DMS153 (cell line): ENCODE measurements at places on chromosomes 16 and 17.

DNA sequence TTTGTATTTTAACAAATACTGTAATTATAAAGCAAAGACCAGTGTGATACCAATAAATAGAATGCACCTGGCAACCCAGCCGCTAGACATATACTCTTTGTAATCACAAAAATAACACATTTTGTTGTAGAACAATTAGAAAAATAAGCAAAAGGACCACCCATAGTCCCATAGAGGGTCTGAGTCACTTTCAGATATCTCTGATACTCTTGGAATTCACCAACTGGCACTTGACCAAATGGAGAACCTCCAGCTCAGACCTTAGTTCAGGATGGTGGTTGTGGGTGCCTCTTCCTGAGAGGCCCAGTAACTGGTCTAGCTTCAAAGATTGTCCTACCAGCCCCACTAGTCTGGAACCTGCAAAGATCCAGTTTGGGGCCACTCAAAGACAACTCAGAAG lies 789 bp upstream of the TERF2 start:
- DNase-seq, result no peak

GRCh38 chr16:62283-62967 lies 8.8 kb downstream of the SNRNP25 start:
- no peak for DNase-seq

DNA sequence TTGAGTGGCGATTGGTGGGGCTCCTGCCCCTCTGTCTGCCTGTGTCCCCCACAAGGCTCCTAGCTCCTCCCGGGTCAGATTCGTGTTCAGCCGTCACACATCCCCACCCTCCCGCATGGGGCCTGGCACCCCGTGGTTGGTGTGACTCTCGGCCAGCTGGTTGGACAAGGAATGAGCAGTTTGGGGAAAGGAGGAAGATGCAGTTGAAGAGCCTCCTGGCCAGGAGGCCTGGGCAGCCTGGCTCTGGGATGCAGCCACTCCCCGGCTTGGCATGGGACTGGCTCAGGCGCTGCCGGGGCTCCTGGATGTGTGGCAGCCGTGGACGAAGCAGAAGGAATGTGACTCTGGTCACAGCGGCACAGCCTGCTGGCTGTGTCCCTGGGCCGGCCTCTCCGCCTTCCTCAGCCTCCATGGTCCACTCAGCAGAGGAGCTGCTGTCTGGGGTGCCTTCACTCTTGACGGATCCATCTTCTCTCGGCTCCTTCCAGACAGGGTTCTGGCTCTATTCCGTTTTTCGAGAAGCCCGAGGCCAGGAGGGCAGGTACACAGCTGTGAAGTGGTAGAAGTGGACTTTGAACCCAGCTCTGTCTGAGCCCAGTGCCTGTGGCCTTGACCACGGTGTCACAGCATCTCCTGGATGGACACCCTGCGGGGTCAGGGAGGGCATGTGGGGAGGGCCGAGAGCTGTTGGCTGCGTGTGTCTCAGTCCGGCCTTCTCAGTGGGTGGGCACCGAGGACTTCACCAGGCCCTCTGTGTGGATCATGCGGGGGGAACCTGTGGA lies 2.1 kb downstream of the TRAF7 start:
- DNase-seq, result no peak

DNA sequence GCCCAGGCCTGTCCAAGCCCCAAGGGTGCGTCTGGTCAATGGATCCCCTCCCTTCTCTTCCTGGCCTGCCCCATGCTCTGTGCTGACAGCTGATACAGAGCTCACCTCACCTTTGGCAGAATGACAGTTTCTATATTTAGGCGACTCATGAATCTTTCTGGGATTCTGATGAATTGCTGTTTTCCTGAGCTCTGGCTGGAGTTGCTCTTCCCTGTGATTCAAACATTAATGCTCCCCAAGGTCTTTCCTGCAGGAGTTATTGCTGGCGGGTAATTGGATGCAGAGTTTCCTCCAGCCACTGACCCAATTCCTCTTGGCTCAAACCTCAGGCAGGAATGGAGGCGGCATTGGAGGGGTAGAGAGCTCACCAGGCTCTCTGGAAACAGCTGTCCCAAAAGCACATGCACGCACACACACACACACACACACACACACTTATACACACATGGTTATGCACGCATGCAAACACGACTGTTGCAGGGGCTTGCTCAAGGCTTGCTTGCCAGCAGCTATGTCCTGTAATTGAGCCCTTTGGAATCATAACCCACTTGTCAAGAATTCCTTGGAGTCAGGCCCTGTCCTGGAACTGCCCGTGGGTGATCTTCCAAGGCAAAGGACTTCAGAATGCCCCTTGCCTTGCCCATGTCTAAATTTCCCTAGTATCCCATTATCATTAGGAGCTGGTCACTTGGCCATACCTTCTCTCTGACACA lies 128.8 kb downstream of the ASIC2 start:
- no peak for DNase-seq

GRCh38 chr16:19128454-19129200 lies 14.9 kb downstream of the ITPRIPL2 start:
- DNase-seq, result no peak

GRCh38 chr16:85969159-85969558 lies 70.2 kb downstream of the IRF8 start:
- DNase-seq, result no peak

DNA sequence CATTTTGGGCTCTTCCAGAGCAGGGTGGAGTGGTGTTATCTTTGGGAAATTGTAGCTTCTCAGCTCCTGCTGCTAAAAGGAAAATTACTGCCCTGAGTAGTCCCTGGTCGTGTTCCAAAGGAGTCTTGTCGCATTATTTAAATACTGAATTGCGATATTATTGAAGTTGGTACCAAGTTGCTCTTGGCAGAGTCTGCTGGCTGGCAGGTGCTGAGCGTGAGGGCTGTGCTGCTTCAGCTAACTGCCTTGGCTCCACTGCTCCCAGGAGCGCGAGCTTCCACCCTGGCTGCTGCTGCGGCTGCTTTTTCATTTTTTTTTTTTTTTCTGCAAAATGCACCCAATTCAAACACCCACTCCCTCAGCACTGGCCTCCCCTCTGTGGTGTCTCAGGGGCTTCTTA lies 289.8 kb downstream of the MAF start:
- no peak for DNase-seq

DNA sequence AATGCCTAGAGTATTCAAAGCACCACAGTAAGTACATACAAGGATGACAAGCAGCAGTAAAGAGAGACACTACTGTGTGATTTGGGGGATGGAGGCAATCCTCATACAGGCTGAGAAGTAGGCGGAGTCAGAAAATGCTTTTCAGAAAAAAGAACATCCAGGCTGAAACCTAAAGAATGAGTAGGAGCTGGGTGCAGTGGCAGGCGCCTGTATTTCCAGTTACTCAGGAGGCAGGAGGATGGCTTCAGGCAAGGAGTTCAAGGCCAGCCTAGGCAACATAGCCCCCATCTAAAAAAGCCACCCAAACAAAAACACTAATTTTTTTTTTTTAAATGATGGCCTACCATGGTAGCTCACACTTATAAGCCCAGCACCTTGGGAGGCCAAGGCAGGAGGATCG lies 10.3 kb downstream of the KANSL1 start:
- DNase-seq, result no peak

GRCh38 chr16:81140930-81141780 lies 45.0 kb upstream of the GCSH start:
- DNase-seq, result no peak

GRCh38 chr16:20866145-20866772 lies 33.9 kb downstream of the DCUN1D3 start:
- no peak for DNase-seq

DNA sequence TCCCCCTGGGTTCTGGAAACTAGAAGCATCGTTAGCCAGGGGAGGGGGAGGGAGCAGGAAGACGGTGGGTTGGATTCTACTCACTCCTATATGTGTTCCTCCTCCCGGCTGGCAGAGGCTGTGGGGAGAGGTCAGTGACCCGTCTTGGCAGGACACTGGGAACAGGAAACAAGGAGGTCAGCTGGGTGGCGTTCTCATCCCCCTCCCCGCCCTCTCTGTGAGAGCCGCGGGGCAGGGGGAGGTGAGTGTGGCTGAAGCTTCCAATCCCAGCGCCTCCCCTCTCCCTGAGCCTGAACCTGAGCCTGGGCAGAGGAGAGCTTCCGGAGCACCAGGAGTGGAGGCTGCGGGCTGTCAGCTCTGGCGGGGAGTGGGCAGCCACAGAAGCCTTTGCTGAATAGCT lies 12.5 kb downstream of the GPRC5C start:
- DNase-seq, result no peak

GRCh38 chr16:2404099-2404498 lies 25.1 kb upstream of the CCNF start:
- DNase-seq, result no peak

GRCh38 chr17:53525590-53525989 lies 297.1 kb upstream of the KIF2B start:
- no peak for DNase-seq

DNA sequence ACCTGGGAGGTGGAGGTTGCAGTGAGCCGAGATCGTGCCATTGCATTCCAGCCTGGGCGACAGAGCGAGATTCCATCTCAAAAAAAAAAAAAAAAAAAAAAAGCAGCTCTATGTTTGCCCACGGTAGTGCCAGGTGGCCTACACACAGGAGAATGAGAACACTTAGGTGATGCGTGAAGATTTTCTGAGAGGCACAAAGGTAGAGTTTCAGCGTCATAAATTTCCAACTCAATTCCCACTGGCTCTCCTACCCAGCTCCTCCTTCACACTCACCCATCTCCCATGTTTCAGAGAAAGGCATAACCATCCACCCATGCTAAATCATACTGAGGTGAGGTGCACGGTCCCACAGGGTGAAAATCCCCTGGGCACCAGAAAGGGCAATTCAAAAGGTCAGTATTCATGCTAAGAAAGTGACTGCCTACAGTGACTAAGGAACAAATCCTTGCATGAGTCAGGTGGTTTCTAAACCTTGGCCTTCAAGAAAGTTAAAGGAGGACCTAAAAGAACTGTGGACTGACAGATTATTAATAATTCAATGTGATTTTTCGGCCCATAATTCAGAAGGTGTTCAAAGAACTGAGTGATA lies 4.8 kb downstream of the DCAKD start:
- DNase-seq, result no peak

DNA sequence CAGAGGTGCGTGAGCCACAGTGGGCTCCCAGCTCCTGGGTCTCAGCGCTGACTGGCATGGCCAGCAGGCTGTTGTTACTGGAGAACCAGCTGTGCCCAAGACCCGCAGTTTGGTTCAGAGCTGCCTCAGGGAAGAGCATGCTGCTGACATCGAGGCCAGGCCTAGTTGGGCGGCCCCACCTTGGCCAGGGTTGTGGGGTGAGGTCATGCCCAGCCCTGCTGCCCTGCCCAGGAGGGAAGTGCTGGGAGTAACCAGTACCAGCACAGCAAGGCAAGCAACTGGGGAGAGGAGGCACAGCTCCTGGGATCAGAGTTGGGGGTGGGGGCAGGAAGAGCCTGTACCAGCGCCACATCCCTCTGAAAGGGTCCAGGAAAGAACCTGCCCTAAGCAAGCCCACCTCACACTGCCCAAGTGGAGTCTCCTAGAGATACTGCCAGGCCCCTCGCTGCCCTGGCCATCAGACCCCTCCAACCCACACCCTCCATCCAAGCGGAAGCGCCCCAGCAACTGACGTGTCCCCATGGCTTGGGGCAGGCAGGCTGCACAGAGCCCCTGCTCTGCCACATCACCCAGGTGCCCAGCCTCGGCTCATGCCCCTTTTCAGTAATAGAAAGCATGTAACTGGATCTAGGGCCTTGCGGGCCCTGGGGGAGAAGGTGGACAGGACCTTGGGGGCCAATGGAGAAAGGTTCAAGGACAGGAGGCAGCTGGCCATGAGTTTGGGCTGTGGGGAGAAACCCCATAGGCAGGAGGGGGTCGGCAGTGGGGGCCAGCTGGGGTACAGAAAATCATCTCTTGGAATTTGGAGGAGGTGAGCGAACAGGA lies 990 bp downstream of the DOK4 start:
- DNase-seq, result no peak

DNA sequence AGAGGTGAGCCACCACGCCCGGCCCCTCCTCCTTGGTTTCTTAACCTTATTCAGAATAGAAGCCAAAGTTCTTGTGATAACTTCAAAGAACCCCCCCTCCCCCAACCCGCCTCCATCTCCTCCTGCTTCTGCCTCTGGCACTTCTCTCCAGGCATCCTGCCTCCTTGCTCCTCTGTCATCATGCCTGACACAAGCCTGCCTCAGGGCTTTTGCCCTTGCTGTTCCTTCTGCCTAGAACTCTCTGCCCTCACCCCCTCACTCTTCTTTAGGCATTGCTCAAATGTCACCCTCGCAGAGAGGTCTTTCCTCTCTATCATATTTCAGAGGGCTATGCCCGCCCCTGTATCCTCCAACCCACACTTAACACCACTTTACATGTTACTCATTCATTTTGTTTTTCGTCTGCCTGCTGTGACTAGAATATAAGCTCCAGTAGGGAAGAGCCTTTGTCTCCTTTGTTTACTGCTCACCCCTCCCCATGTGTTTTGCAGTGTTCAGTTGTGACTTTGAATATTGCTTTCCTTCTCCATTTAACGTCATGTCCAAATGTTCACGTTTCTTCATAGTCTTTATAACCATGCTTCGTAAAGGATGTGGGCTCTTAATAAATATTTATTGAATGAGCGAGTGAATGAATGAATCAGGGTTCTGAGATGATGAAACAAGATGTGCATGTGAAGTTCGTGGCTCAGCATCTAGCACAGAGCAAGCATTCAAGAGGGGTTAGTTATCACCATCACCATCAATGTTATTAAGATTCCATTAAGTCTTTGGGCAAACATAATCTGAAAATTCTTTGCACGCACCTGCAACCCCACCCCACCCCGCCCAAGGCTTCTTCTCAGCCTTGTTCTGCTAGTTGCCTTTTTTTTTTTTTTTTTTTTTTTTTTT lies 186.2 kb upstream of the WSCD1 start:
- no peak for DNase-seq

- peak; percentile 34 for DNase-seq
Observed at GRCh38 chr17:82882715-82883418, 43.0 kb upstream of the ZNF750 start.

DNA sequence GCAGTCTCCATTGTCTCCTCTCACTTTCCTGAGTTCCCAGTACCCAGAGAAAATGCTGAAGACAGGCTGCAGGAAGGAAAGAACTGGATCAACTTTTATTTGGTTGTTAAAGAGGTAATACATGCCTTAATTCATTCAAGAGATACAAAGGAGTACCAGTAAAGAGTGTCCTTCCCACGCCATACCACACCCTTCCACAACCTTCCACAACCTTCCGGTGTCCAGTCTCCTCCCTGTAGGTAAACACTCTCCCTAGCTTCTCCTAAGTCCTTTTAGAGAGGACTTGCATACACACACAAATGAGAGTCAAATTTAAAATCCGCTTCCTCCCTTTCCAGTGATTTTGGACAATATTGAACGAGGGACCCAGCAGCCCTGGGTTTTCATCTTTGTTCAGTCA lies 2.8 kb upstream of the CA7 start:
- no peak for DNase-seq

- DNase-seq, result no peak
Observed at GRCh38 chr16:662597-662996, 5.3 kb upstream of the RHOT2 start.

GRCh38 chr17:31013844-31014243 lies 43.0 kb downstream of the RNF135 start:
- DNase-seq, result no peak

GRCh38 chr16:89268585-89268984 lies 51.1 kb downstream of the ZNF778 start:
- DNase-seq, result no peak

GRCh38 chr16:28925386-28926228 lies 569 bp upstream of the RABEP2 start:
- peak; percentile 32 for DNase-seq

- no peak for DNase-seq
Observed at GRCh38 chr16:86212706-86213436, 297.5 kb upstream of the FOXF1 start.
